HepG2 (cell line): ENCODE measurements at places on chromosomes 4 and X. TPM values are rescaled to one million over a fixed set of nuclear protein-coding genes. Genes with fewer than 3 reads are reported as not detected.

DNA sequence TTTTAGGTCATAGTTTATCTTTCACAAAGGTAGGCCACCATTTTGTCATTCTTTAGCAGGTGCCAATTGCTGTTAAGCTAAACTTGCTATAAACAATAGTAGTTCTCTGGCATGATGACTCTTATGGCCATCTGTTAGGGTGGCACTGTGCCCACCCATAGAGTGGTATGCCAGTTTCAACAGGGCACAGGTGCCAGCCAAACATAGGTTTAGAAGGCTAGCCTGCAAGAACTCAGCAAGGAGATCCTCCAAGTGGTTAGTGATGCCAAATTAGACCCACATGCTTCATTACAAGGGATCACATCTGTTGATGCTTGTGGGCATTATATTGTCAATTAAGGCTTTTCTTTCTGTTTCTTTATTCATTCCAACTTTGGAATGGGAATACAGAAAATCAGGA, 204.5 kb downstream of the FMR1NB start:
- no peaks in the 10 kb centered on the region for H3K27me3 ChIP-seq
- no peak overlapping the region for H3K4me3 ChIP-seq
- H3K36me3 ChIP-seq, result no peaks in the 10 kb centered on the region
- H3K27ac ChIP-seq, result no peak overlapping the region
- DNase-seq, result no peak

DNA sequence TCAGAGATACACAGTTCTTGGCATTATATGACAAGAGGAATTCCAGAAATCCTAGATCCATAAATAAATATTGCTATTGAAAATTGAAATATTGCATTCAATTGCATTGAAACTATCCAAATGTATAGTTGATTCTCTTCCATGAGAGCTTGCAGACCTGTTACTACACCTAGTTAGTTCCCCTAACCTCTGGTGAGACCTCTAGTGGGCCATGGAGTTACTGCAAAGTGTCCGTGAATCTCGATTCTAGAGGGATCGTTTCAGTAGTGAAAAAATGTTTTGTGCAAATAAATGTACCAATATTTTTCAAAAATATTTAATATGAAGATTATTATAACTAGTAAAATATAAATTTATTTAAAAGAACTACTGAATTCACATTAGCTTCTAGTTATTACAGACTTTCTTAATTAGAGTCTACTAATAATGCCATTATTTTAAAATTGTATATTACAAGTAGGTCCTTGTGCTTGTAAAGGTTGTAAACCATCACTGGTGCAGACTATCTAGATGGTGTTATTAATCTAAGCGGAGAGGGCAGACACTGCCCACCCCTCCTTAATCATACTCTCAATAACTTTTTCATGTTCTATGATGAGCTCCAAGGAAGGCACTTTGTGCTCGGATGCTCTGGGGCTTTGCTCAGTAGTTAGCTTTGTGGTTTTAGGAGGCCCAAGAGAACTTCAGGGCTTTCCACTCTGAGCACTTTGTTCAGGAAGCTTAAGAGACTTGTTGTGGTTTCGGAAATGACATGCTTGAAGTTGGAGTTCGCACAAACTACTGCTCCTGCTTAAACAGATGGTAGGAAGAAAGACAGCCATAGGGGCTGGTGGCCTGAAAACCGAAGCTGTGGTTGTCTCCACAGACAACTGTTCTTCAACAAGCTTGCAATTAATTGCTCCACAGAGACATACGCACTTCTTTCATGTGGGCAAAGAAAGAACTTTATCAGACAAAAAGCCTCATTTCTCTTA, 42.8 kb downstream of the IL21 start:
- no peak overlapping the region for H3K4me3 ChIP-seq
- no peaks in the 10 kb centered on the region for H3K27me3 ChIP-seq
- H3K27ac ChIP-seq, result no peak overlapping the region
- H3K4me1 ChIP-seq, result no peaks in the 10 kb centered on the region
- DNase-seq, result peak; percentile 41

GRCh38 chr4:22072240-22072639, 123.7 kb upstream of the KCNIP4 start:
- H3K27ac ChIP-seq, result no peak overlapping the region
- H3K27me3 ChIP-seq, result no peaks in the 10 kb centered on the region
- no peaks in the 10 kb centered on the region for H3K36me3 ChIP-seq
- DNase-seq, result no peak
- H3K4me1 ChIP-seq, result no peaks in the 10 kb centered on the region
- H3K4me3 ChIP-seq, result no peak overlapping the region

Gene IL2RG
- not detected in 2 replicates for total RNA-seq

Gene GAGE12H
- not detected in 2 replicates for total RNA-seq

Gene UGT2B7
- 41.8 and 41.9 TPM in 2 replicates for total RNA-seq
